ENCODE measurements at places on chromosomes 12 and 14.

DNA sequence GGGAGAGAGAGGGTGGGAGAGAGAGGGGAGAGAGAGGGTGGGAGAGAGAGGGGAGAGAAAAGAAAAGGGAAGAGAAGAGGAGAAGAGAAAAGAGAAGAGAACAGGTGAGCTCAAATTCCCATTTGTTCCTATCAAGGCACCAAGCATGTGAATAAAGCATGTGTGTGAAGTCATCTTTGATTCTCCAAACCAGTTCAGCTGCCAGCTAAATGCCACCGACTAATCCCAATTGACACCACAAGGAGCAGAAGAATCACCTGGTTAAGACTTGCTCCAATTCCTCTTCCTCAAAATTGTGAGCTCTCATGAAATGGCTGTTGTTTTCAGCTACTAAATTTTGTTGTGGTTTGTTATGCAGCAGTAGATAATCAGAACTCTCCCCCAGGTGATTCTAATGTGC is 188.9 kb downstream of the TMX1 start:
- no peaks in the 10 kb centered on the region for H3K27me3 ChIP-seq
- DNase-seq: no peak
- peaks cover 9% of the 10 kb centered on the region for H3K4me1 ChIP-seq
- H3K27ac ChIP-seq: no peak overlapping the region
- no peak overlapping the region for H3K4me3 ChIP-seq
- no peaks in the 10 kb centered on the region for H3K36me3 ChIP-seq

DNA sequence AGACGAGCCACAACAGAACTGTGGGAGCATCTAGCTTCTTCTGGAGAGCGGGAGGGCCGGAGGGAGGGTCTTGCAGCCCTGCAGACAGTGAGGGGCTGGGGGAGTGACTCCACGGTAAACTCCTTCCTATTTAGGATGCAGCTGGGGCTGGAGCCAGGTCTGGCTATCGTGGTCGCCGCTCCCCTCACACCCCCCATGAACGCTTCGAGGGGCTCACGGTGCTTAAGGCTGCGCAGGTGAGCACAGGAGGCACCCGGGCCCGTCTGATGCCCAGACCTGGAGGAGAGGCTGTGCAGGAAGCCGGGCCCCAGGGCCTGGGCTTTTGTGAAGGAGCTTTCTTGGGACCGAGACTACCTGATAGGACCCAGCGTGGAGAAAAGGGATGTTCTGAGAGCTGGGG is 3.9 kb upstream of the GNB3 start:
- DNase-seq: no peak
- H3K27me3 ChIP-seq: no peaks in the 10 kb centered on the region
- H3K4me3 ChIP-seq: no peak overlapping the region
- no peak overlapping the region for H3K27ac ChIP-seq
- H3K4me1 ChIP-seq: peaks cover 4% of the 10 kb centered on the region
- H3K36me3 ChIP-seq: peaks cover 11% of the 10 kb centered on the region

GRCh38 chr14:100609331-100609870 is 22.2 kb upstream of the BEGAIN start:
- no peak for DNase-seq
- H3K27ac ChIP-seq: no peak overlapping the region
- no peak overlapping the region for H3K4me3 ChIP-seq
- no peaks in the 10 kb centered on the region for H3K36me3 ChIP-seq

- H3K4me3 ChIP-seq: no peak overlapping the region
- no peaks in the 10 kb centered on the region for H3K27me3 ChIP-seq
- H3K36me3 ChIP-seq: peaks cover 51% of the 10 kb centered on the region
- DNase-seq: no peak
Measured at GRCh38 chr14:81205639-81206038, 15.1 kb downstream of the GTF2A1 start.

Measured in mesothelial cell of epicardium (in vitro differentiated cells).